Bone marrow (tissue), 2 donors: ENCODE measurements at places on chromosomes 7 and 10.

- no peak for DNase-seq
These were observed 61.3 kb downstream of the FOXL3 start for GRCh38 chr7:351256-351655.

DNA sequence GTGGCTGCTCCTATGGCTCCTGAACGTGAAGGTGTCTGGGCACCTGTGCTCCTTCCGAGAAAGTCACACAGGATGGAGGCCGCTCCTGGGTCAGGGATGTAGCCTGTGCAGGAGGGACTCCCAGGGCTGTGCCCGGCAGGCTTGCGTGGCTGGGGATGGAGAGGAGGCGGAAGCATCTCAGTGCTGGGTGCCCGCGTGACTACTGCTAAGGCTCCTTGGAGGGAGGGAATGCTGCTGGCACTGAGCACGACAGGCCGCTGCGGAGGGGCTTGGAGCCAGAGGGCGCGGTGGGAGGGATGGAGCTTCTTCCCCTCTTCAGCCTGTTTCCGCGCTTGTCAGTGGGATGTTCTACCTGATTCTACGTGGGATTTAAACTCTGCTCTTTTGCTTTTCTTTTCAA lies 35.0 kb downstream of the ADCY1 start:
- no peak for DNase-seq

- DNase-seq, result no peak
These were observed 56.7 kb upstream of the SDK1 start for GRCh38 chr7:3244241-3244814.

DNA sequence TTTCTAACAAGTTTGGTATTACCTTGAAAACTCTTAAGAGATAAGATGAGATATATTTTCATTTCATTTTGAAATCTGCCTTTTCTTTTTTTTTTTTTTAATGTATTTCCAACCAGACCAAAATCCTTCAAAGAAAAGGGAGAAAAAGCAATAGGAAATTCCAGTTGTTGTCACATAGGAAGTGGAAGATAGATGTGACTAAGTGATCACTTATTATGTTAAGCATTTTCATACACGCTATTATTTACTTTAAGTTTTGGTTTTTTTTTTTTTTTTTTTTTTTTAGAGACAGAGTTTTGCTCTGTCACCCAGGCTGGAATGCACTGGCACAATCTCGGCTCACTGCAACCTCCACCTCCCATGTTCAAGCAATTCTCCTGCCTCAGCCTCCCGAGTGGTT lies 197.2 kb upstream of the FRMD4A start:
- DNase-seq, result no peak

GRCh38 chr7:105830405-105831301 lies 45.7 kb downstream of the ATXN7L1 start:
- no peak for DNase-seq

- no peak for DNase-seq
These were observed 369.5 kb downstream of the PHF14 start for GRCh38 chr7:11343136-11343535.

DNA sequence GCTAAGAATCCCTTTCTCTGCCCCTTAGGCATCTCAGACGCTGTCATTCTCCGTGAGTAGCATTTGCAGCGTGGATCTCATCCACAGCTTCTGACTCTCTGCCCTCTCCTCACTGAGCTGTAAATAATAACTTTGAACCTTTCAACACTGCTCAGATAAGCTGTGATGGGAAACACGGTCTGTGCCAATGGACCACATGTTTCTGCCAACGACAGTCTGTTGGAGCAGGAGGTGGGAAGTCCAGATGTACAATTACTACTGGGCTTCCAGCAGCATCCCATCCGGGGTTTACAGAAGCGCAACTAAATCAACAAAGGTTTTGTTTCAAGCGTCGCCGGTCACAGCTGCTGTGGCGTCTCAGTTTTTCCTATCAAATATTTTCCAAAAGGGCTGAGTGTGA lies 1110.6 kb downstream of the TYW1 start:
- no peak for DNase-seq

GRCh38 chr7:132066761-132067171 lies 509.5 kb downstream of the PLXNA4 start:
- DNase-seq, result no peak

GRCh38 chr10:30068492-30069223 lies 9.3 kb upstream of the JCAD start:
- no peak for DNase-seq

- DNase-seq, result peak; percentile 19
These were observed 13.0 kb upstream of the STK31 start for GRCh38 chr7:23696916-23697441.

DNA sequence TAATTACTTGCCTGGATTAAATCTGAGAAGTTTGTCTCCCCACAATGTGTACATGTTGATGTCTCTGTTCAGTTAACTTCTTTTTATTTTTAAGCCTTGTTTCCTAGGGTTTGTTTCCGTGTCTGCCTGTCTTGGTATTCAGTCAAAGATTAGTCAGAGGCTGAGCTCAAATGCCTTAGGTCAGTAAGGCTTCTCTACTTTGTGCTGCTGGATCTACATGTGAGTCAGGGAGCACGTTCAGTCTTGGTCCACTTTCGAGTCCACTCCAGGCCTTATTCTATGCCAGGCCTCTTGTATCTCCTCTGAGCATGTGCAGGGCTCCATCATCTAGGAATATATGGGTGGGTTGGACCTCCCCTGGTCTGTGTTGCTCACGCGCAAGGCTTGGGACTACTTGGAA lies 93.3 kb upstream of the FZD8 start:
- no peak for DNase-seq

DNA sequence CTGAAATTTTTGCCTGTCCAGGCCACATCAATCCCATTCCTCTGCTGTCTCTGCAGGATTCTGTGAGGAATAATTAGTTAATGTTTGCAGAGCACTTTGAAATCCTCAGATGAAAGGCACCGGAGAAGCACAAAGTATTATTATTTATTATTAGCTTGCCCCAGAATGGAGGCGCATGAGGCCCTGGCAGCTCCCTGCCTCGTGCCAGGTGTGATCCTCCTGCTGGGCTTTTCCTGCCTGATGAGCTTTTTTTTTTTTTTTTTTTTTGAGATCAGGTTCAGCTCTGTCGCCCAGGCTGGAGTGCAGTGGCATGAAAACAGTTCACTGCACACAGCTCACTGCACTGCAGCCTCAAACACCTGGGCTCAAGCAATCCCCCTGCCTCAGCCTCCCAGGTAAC lies 65.2 kb downstream of the TCF7L2 start:
- DNase-seq, result no peak

GRCh38 chr10:77328272-77328816 lies 309.3 kb downstream of the KCNMA1 start:
- no peak for DNase-seq
